ENCODE measurements at places on chromosomes 16 and 17.
A peak's percentile ranks its signal among the peaks of the same experiment; 100 is the strongest.

DNA sequence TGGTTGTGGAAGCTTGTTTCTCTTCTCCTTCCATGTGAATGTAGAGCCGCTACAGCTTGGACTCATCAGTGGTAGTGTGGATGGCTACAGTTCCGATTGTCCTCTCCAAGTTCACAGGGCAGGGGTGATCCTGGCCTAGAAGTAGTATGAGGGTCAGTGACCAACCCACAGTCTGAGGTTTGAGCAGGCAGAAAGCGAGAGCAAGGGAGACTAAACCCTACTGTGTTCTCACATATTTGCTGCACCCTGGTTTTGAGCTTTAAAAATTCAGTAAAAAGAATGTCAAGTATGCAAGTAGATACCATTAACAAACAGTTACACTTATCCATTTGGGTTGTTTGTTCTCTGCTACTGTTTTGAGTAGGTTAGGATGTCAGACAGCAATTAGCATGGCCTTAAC is 148.9 kb downstream of the MRTFB start:
- no peak for DNase-seq

DNA sequence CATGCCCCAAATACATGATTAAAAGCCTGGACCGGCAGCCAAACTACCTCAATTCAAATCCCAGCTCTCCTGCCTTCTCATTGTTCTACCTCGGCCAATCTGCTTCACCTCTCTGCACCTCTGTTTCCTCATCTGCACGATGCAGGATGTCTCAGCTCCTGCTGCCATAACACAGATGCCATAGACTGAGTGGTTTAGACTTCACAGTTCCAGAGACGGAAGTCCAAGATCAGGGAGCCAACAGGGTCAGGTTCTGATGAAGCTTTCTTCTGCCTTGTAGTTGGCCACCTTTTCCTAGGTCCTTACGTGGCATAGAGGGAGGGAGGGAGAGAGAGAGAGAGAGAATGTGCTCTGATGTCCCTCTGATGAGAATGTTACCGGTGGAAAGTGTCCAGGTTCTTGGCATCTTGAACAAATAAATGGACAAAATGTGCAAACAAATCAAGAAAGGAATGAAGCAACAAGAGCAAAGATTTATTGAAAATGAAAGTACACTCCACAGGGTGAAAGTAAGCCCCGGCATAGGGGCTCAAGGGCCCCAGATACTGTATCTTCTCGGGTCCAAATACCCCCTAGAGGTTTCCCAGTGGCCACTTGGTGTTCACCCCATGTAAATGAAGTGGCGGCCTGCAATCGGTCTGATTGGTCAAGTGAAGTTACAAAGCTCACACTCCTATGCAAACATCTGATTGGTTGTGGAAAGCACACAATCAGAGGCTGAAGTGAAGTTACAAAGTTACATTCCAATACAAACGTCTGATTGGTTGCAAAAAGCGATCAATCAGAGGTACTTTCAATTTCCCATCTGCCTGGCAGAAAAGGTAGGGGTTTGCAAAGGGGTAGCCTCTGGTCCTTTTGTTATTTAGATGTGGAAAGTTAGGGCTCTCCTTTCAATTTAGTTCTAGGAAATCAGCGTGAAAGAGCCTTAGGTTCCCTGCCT is 43.3 kb upstream of the ZCCHC14 start:
- no peak for DNase-seq

- DNase-seq, result no peak
These were observed 109.8 kb downstream of the GOSR1 start for GRCh38 chr17:30586818-30587595.

GRCh38 chr16:24747441-24747840 is 18.0 kb downstream of the TNRC6A start:
- DNase-seq, result no peak

- peak; percentile 7 for DNase-seq
These were observed 9.3 kb downstream of the JUP start for GRCh38 chr17:41777157-41777573.

DNA sequence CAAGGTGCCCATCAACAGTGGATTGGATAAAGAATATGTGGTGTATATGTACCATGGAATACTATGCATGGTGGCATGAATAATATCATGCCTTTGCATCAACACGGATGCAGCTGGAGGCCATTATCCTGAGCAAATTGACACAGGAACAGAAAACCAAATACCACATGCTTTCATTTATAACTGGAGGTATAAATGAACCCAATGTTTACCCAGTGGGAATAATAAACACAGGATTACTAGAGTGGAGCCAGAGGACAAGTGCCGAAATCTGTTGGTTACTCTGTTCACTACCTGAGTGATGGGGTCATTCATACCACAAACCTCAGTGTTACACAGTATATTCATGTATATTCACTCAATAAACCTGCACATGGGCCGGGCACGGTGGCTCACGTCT is 125.2 kb downstream of the CDH11 start:
- DNase-seq, result no peak

- DNase-seq, result no peak
These were observed 368.1 kb downstream of the C16orf95 start for GRCh38 chr16:86949116-86949515.

DNA sequence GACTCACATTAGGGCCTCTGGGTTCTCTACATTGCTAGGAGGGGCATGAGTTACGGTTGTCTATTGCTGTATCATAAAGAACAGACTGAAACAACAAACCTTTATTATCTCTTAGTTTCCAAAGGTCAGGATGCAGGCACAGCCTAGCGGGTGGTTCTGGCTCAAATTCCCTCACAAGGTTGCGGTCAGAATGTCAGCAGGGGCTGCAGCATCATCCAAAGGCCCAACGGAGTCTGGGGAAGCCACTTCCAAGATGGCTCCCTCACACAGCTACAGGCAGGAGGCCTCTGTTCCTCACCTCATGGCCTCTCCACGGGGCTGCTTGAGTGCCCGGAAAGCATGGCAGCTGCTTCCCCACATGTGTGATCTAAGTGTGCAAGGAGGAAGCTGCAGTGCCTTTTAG is 29.6 kb upstream of the ZFPM1 start:
- no peak for DNase-seq

DNA sequence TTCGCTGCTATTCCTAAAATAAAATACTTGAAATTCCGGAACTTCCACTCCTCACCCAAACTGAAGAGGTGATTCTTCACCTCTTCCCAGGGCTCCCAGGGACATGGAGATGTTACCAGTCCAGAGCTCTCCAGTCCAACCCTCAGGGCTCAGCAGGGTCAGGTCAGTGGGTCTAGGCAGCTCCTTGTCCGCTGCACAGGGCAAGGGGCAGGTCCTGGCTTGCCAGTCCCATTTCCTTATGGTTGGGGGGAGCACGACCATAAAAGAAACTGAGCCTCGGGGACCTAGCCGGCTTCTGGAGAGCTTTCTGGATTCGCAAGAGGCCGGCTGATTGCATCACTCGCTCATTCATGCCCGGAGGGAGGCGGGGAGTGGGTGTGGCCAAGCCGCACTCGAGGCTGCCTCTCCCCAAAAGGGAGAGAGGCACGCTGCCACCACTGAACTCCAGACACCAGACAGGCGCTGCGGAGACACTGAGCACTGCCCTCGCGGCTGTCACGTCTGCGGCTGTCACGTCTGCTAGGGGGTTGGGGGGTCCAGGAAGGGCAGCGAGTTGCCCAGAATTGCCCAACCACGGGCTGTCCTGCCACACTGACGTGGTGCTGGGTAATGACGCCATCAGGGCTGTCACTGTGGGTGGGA is 15.8 kb downstream of the SLC7A5 start:
- no peak for DNase-seq

DNA sequence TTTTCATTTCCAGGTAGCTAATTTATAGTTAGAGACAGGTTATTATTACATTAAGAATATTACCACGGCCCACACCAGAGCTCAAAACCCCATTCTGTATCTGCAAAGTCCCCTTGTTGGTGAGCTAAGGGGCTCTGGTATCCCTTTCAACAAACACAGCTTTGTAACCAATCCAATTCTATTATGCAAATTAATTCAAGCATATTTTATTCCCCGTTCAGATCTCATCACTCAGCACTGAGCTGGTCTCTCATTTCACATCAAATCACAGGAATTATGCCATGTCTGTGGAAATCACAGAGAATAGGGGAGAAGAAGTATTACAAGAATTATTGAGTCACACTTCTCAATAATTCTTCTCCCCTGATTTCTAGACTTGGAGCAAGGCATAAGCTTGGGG is 111.7 kb downstream of the CDH11 start:
- no peak for DNase-seq

DNA sequence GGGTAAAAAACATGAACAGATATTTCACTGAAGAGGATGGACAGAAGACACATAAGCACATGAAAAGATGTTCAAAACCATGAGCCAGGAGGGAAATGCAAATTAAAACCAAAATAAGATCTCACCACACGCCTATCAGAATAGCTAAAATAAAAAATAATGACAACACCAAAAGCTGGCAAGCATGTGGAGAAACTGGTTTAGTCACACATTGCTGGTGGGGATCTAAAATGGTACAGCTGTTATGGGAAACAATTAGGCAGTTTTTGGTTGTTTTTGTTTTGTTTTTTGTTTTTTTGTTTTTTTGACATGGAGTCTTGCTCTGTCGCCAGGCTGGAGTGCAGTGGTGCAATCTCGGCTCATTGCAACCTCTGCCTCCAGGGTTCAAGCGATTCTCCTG is 44.7 kb upstream of the TEKT3 start:
- no peak for DNase-seq

DNA sequence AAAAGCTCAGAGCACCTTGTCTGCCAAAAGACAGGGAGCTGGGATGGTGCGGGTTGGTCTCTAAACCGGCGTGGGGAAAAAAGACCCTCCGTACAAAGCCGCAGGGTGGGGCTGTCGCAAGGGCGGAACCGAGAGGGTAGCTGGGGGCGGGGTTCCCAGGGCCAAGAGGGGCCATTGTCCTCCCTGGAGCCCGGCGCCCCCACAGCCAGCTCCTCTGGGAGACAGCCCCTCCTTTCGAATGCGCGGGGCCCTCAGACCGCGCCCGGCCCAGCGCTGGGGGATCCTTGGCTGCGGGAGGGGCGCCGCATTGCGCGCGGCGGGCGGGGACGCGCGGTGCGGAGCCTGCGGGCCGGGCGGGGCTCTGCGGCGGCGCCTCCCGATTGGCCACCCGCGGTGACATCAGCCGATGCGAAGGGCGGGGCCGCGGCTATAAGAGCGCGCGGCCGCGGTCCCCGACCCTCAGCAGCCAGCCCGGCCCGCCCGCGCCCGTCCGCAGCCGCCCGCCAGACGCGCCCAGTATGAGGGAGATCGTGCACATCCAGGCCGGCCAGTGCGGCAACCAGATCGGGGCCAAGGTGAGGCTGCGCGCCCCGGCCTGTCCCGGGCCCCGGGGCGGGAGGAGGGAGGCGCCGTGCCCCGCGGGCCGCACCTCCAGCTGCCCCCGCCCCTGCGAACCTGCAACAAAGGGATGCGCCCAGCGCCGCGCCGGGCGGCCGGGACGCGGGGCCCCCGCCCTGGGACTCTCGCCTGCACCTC is at the start of gene TUBB3:
Gene TUBB3 (plus strand): TSS at position 459 of the 756 bp plus-strand sequence. CDS start 60 bp downstream, at position 519.
- peak; percentile 83 for DNase-seq

DNA sequence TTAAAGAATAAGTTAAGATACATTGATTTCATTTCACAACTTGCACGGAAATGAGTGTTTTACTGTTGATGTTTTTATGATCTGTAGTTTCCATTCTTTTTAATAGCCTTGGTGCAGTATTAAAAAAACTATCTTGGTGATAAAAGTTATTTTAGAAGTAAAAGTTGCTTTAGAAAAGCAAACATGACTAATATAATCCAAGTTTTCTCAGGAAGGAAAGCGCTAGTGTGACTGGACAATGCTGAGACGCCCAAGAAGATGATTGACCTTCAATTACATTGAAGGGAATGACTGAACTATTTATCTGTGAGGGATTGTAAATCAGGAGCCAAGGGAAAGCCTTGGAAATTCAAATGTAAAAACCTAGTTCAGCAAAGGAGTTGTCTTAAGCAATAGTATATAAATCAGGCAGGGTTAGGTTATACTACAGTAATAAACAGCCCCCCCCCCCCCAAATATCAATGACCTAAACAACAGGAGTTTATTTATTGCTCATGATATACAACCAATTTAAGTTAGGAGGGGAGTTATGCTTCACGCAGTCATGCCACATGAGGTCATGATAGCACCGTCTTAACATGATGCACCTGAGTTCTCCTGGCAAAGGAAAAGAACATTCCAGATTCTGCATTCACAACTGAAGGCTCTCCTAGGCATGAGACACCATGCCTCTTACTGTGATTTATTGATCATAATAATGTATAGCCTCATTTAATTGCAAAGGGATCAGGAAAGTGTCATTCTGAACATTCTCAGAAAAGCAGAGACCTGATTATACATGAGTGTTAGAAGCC is 443.8 kb downstream of the CDH13 start:
- no peak for DNase-seq

DNA sequence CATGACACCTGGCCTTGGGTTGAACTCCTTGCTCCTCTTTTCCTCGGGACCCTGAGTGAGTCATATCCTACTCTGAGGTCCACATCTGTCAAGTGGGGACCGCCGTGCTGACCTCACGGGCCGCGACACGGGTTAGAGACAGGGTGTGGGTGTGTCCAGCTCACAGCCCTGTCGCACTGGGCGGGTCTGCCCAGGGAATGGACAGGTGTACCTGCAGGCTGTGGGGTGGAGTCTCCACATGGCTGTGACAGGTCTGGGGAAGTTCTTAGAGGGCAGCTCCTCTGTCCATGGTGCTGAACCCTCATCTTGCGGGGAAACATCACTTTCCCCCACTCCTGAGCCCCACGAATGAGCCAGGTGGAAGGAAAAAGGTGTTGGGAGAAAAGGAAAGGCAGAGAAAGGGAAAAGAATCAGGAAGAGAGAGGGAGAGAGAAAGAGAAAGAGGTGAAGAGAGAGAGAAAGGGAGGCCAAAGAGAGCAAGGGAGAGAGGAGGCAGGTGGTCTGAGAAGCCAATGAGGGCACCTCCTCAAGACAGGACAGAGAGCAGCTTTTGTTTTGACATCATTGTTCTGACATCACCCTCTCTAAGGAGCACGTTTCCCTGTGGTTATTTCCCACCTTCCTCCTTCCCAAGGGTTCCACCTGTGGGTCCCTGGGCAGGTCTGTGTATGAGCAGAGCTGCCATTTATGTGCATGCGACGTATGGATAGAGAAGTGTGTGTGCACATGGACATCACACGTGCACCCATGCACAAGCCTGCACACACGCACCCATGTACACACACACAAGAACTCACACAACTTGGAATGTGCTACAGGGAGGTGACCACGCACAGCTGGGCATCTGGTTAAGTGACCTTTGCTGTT is 32.6 kb upstream of the CBFA2T3 start:
- DNase-seq, result no peak

DNA sequence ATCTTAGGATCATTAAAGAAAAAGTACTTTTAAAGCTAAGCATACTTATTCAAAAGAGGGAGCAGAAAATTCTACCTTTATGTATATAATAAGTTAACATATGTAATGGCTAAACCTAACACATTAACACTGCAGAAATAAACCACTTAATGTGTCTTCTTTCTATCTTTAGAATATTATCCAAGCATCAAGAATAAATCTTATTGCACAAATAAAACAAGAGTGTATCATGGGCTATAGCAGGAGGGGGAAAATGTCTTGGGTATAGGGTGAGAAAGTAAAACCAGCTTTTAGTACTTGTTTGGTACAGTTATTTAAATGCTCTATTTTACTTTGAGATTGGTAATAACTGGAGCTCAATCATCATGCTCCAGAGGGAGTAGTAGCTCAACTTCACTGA is 10.9 kb downstream of the PRKCA start:
- DNase-seq, result no peak
